ENCODE measurements at places on chromosomes 16 and 17. TPM values are rescaled to one million over a fixed set of nuclear protein-coding genes. Genes with fewer than 3 reads are reported as not detected.
A peak's percentile ranks its signal among the peaks of the same experiment; 100 is the strongest.

GRCh38 chr16:72291121-72291520 lies 119.2 kb upstream of the PMFBP1 start:
- peaks cover 2% of the 10 kb centered on the region for H3K27me3 ChIP-seq
- H3K4me3 ChIP-seq = no peak overlapping the region
- DNase-seq = no peak
- no peak overlapping the region for H3K27ac ChIP-seq

- no peak for DNase-seq
- H3K27ac ChIP-seq = peak overlapping the region; percentile 56
- H3K4me1 ChIP-seq = peaks cover 28% of the 10 kb centered on the region
- no peak overlapping the region for H3K4me3 ChIP-seq
- peaks cover 24% of the 10 kb centered on the region for H3K36me3 ChIP-seq
Observed at GRCh38 chr16:28977703-28978662, 3.4 kb downstream of the SPNS1 start.

MYH13 gene
- not detected for total RNA-seq

CTRB1 gene
- total RNA-seq = not detected

RBFOX1 gene
- total RNA-seq = not detected

MYCBPAP gene
- 6.7 TPM for total RNA-seq

Data from activated CD8-positive, alpha-beta memory T cell treated with anti-CD3 and anti-CD28 coated beads, Interleukin-2, amount 10 ng/mL, durations not matched to agents 7 days and 5 days (primary cell).